ENCODE measurements at places on chromosomes 2 and 18. TPM values are rescaled to one million over a fixed set of nuclear protein-coding genes. Genes with fewer than 3 reads are reported as not detected.

DNA sequence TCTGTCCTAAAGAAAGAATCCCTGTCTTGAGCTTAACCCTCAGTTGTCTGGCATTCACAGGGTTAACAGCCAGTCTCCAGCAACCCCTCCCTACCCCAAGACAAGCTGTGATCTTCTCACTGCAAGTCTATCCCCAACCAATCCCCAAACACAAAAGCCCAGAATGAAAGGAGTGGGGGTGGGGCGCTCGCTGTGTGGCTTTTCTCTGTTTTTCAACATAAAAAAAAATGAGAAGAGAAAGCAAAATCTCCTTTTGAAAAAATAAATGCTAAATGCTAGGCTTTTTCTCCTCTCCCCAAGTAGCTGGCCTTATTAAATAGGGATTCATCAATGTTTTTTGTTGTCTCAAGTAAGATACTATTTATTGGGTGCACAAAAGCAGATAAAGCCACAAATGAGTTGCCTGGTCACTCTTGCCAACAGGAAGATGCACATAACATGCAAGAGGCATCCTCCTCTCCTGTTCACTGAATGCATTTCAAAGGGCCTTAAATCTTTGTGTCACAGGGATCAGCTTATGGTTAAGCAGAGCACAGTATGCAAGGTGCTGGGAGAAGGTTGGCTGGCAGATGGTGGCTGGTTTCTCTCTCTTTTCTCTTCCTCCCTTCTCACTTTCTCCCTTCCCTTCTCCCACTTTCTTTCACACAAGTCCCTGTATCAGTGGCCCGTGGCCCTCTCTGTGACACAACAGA, 225.6 kb downstream of the CMPK2 start:
- DNase-seq: no peak

DNA sequence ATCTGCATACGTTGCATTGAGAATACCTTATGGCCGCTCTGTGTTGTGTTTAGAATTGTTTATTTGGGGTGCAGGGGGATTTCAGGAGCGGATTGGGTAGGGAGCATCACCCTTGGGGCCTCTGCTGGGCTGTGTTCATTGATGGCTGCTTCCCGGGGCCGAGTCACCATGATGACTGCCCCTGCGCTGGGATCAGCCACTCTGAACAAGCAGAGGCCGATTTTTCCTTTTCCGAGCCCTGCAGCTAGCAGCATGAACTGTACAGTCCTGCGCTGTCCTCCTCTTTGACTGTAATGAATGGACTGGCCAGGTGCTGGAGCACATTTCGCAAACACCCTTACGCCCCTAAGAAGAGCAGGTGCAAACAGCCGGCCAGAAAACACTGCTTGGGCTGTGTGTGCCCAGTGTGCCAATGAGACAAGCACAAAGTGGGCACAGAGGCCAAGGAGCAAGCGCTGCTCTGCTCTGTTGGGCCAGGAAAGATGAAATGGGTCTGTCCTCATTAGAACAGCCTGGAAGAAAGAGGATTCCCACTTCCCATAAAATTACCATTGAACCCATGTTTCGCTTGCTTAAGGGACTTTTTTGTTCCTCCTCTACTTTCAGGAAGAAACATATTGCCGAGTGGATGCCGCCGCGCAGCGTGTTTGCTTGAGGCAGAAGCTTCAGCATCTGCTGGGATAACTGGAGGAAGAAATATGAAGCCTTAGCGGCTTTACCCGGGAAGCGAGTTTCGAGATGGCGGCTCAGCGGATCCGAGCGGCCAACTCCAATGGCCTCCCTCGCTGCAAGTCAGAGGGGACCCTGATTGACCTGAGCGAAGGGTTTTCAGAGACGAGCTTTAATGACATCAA, 82.7 kb downstream of the SH3BP4 start:
- no peak for DNase-seq

DNA sequence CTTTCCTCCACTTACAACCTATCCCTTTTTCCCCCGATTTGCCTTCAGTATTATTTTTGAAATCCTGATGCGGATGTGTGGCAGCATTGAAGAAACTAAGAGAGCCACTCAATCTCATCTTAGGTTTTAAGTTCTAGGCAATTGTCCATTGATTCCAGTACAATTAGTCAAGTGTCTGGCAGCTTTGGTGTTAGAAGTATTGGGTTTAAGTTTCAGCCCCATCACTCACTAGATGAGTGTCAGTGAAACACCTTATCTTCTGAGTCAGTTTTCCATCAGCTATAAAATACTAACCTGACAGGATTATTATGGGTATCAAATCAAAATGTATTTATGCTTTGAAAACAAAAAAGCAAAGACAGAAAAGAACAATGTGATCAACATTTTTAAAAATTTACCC, 16.8 kb upstream of the CUL3 start:
- no peak for DNase-seq

- no peak for DNase-seq
Measured at GRCh38 chr2:10360850-10361588, 58.3 kb downstream of the HPCAL1 start.

- DNase-seq: no peak
Measured at GRCh38 chr2:158969715-158970240, 1.3 kb downstream of the TANC1 start.

The TDRD15 gene
- not detected for total RNA-seq

The NOSTRIN gene
- total RNA-seq: 0.26 TPM

GRCh38 chr2:193331676-193332075, 1136.9 kb upstream of the TMEFF2 start:
- DNase-seq: no peak

DNA sequence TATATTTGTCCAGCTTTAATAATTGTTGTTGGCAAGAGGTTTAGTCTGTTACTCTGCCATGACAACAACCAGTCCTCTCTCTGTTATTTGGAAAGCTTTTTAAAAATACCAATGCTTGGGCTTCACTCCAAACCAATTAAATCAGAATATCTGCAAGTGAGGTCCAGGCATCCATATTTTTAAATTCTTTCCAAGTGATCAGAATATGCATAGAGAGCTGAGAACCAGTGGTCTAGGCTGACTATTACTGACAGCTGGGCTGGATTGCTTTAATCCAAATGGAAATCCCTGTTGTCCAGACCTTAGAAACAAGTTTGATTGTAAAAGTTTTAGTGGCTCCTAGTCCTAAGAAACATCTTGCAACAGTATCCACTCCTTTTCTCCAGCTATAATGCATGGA, 1059.7 kb upstream of the ACVR2A start:
- no peak for DNase-seq

DNA sequence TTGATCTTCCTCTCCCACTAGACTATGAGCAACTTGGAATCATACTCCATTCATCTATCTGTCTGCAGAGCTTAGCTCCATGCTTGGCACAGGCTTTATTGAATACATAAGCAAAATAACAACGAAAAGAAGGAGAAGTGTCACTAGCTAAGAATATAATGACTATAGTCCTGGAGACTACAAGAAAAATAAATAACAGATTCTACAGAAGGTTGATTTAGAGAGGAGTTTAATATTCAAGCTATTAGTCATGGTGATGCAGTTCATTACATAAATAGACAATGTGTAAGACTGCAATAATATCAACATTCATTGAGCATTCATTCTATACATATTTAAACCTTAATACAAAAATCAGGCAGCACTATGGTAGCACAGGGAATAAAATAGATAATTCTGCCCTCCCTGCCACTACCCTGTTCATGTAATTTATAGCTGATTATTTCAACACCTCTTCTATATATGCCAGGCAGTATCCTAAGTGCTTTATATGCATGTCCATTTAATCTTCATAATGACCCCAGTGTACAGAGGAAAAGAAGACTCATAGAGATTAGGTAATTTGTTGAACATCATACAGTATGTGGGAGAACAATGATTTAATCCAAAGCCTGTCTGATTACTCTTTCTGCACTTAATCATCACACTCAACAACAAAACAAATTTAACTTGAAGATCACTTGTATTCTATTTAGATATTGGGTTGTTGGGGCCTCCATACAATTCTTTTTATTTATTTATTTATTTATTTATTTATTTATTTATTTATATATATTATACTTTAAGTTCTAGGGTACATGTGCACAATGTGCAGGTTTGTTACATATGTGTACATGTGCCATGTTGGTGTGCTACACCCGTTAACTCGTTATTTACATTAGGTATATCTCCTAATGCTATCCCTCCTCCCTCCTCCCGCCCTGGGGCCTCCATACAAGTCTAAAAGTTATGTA, 165.3 kb downstream of the RNF152 start:
- no peak for DNase-seq

The SCYGR4 gene
- total RNA-seq: not detected

DNA sequence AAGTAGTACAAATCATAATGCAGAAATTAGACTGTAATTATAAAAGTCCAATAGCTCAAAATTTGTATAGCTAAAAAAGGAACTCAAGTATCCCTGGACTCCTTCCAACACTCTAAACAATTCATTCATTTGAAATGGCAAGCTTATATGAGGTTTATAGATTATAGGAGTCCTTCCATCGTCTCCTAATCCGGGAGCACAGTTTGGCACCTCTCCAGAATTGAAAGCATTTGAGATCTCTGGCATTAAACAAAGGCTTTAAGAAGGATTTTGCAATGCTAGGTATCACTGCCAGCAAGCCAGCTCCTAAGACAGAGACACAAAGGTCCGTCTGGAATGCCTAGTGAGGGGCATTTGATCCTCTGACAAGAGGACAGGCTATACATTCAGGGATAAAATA, 90.9 kb downstream of the ACVR1 start:
- no peak for DNase-seq

DNA sequence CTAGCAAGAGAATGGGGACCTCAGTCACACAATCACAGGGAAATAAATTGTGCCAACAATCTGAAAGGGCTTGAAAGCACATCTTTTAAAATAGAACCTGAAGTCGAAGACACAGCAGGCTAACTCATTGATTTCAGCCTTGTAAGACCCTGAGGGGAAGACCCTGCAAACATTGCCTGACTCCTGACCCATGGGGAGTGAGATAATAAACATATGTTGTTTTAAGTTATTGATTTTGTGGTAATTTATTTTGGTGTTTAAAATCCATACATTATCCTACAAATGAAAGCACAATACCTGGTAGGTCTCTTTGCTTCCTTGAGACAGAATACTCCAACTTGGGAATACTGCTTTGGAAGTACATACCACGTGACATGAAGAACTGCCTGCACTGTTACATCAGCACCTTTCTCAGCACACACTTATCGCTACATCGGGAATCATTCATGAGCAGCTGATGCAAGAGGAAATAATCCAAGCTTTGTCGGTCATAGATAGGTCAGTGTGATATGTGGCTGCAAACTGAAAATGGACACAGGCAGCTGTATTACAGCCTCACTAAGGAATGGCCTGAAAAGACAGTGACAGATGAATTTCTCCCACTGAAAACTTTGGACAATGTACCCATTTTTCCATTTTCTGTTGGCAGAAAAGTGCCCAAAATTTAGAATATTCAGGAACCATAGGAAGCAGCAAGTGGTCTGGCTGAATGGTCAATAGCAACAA, 494.5 kb upstream of the MAP2 start:
- no peak for DNase-seq

DNA sequence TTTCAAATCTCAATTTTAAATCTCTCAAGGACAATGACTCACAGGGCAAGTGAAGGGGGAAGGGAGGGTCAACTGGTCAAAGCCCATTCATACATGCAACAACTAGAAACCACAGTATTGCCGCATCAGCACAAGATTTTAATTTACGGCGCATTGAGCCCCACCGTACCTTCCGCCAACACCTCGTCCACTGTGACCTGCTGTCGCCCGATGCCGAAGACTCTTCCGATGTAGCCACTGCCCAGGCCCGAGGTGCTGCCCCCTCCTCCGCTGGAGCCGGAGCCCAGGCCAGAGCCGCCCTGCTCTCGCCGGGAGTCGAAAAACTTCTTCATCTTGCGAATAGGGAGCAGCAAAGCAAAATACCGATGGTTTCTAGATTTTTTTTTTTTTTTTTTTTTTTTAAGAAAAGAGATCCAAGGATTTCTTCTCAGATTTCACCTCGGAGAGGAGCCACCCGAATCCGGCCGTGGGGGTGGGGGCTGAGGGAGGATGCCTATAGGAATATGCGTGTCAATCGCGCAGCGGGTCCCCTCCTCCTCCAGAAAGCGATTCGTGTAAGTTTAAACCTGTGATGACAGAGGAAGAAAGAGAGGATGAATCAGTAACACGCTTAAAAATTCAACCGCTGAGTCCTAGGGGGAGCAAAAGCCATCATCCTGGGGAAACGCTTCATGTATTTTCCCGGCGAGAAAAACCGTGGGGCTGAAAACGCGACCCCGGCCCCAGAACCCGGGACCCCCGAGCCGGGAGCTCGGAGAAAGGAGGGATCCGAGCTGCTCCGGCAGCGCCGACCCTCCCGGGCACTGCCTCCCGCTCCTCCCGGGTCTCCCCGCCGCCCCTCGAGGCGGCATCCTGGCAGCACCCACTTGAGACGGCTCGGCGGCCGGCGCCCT, 584 bp downstream of the AAK1 start:
- DNase-seq: no peak

DNA sequence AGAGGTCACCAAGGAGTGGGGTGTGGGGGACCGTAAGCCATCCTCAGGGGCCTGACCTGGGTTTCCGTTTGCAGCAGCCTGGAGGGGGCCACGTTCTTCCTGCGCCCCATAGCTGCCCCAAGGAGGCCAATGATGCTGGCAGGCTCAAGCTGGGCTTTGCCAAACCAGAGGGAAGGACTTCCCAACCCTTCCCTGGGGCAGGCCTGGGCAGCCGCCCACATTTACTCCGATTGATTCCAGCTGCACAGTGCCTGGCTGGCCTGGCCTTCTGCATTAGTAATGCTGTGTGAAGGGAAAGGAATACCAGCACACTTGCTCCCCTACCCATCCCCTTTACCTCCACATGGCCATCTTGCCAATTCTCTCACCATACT, 360.6 kb upstream of the SLC14A2 start:
- DNase-seq: no peak

The LYG2 gene
- not detected for total RNA-seq

- DNase-seq: no peak
Measured at GRCh38 chr2:21331625-21332370, 208.0 kb downstream of the TDRD15 start.

The POTEE gene
- total RNA-seq: 0.29 TPM

DNA sequence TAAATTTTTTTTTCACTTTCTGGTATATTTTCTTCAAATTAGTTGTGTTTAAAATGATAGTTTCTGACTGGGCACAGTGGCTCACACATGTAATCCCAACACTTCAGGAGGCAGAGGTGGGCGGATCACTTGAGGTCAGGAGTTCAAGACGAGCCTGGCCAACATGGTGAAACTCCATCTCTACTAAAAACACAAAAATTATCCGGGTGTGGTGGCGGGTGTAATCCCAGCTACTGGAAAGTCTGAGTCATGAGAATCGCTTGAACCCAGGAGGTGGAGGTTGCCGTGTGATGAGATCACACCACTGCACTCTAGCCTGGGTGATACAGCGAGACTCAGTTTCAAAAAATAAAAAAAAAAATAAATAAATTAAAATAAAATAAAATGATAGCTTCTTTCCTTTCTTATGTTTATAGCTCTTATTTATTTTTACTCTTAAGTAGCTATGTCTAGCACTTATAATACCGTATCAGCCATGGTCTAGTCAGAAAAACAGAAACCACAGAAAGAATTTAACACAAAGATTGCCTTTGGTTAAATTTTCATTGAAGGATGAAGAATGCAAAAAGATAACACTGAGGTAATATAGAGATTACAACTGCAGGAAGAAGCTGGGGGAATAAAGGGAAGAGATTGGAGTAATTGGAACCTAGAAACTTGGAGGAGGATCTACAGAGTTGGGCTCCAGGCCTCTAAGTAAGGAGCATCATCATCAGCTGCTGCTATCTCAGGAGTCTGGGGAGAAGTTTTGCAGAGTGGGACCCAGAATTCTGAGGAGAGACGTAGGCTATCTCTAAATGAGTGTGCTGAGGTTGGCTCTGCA, 54.7 kb upstream of the MBOAT2 start:
- no peak for DNase-seq
